ENCODE measurements at places on chromosomes 13 and 19.

- no peak for DNase-seq
Observed at GRCh38 chr13:73602295-73602694, 531.9 kb downstream of the KLF12 start.

DNA sequence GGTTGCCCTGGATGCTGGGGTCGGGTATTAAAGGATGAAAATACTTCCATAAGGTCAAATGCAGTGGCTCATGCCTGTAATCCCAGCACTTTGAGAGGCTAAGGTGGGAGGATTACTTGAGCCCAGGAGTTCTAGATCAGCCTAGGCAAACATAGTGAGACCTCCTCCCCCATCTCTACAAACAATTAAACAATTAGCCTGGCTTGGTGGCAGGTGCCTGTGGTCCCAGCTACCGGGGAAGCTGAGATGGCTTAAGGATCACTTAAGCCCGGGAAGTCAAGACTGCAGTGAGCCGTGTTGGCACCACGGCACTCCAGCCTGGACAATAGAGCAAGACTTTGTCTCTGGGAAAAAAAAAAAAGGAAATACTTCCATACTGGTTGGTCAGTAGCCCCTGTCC lies 1.5 kb downstream of the KLK11 start:
- DNase-seq: no peak

- no peak for DNase-seq
Observed at GRCh38 chr13:34290661-34291060, 472.7 kb downstream of the RFC3 start.

- no peak for DNase-seq
Observed at GRCh38 chr19:11510444-11510843, 4.8 kb upstream of the ZNF653 start.

DNA sequence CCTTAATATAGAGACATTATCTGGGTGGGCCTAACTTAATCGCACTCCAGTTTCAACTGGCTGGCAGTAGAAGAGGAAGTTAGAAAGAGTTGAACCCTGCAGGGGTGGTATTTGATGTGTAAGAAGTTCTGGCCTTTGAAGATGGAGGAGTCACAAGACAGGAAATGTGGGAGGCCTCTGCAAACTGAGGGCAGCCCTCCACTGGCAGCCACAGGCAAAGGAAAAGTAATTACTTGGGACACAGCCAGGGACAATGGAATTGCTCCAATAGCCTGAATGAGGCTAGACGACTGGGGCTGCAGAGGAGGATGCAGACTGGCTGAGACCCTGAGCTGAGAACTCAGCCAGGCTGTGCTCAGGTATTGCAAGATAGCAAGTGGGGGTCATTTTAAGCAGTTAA lies 703.3 kb upstream of the ARGLU1 start:
- DNase-seq: peak; percentile 78

GRCh38 chr13:85441364-85441763 lies 357.9 kb downstream of the SLITRK6 start:
- DNase-seq: no peak

GRCh38 chr13:43872181-43872580 lies 7.4 kb downstream of the CCDC122 start:
- DNase-seq: no peak

DNA sequence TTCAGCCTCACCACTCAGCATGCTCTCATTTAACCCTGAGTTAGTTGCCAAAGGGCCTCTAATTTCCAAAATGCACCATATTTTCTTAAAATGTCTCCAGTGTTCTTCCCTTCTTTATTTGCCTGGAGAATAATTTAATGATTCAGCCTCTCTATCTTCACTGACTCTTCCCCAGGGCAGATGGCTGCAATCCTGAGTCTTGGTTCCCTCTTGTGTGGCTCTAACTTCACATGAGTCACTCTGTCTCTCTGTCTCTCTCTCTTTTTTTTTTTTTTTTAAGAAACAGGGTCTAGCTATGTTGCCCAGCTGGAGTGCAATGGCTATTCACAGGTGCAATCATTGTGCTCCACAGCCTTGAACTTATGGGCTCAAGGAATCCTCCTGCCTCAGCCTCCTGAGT lies 251.4 kb downstream of the VWA8 start:
- no peak for DNase-seq

DNA sequence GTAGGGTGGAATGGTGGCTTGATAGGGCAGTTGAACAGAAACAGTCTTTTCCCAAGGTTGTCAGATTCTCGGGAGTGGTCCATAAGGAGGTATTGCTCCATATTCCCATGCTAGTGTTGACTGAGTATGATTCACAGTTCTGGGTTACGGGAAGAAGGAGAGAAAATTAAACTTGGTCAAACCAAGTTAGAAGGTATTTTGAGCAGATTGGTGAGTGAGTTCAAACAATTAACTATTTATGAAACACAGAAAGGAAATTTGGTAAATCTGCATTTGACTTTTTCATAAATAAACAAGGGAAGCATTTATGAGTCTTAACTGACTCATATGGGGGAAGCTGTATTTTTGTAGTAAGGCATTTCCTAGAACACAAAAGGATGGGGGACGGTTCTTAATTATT lies 2419.4 kb downstream of the PCDH9 start:
- no peak for DNase-seq

DNA sequence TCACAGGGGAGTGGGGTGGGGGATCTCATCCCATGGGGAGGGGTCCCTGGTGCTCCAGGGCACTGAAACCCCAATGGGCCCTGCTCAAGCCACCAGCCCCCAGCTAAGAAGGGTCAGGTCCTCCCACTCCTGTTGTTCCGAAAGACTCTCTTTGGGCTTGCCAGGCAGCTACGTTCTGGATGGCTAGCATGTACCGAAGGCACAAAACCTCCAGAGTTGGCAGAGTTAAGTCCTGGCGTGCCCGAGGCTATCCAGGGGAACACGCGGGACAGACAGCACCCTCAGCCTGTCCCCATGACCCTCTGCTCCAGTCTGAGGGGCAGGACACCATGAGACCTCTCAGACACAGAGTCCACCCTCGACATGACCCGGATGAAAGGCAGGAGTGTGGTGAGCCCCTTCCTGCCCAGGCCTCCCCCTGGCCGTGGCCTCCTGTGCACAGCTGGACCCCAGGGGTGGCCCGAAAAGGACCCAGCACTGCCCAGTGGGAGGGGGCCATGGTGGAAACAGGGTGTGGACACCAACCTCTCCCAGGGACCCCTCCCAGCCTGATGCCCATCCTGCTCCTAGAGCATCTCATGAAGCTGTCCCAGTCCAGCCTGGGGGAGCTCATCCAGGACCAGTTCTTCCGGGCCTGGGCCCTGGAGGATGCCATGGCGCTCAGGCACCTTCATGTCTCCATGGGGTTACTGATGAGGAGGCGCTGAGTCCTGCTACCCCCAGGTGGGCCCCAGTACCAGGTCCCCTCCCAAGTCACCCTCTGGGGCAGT lies 53.0 kb upstream of the TPM4 start:
- DNase-seq: no peak

- DNase-seq: no peak
Observed at GRCh38 chr19:27822336-27822735, 1390.6 kb downstream of the UQCRFS1 start.

Measured in COR-L47 (cell line).